NCI-H1048 (cell line): ENCODE measurements at places on chromosomes 6 and 20.

- DNase-seq: no peak
Measured at GRCh38 chr20:32513031-32513866, 71.9 kb downstream of the NOL4L start.

GRCh38 chr20:36101192-36101591, 53.3 kb upstream of the EPB41L1 start:
- no peak for DNase-seq

DNA sequence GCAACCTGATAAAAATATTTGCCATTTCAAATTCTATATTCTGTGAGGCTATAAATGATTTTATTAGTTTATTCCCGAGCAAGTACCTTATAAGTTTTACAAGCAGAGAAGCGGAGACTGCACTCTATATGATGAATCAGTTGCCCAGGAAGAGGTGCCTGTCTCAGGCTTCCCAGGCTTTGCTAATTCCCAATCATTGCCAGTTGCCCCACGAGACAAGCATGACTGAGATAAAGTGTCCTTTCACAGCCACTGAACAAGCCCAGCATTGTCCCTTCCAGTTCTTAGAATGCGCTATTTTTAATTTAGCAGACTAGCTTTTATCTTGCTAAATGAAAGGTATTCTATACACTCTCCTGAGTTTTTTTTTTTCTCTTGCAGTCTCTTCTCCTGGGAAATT, 260.7 kb downstream of the ALDH8A1 start:
- no peak for DNase-seq

- DNase-seq: no peak
Measured at GRCh38 chr20:41335591-41335990, 5.0 kb upstream of the LPIN3 start.

GRCh38 chr20:64037498-64038213, 1.7 kb downstream of the C20orf204 start:
- no peak for DNase-seq

DNA sequence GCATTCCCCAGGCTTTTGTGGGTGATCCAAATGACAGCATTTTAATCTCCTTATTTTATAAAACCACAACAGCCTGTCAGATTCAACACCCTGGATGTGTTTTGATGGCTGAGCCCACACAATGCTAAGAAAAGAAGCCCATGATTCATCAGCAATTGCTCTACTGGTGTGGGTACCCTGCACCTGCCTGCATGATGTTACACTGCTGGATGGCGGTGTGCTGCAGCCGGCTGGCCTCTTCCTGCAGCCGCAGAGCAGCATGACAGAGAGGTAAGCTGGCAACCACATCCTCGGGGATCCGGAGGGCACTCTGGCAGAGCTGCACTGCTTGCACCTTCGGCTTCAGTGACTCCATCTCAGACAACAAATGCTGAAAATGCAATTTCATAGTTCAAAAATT, 327.5 kb downstream of the SYNE1 start:
- no peak for DNase-seq

DNA sequence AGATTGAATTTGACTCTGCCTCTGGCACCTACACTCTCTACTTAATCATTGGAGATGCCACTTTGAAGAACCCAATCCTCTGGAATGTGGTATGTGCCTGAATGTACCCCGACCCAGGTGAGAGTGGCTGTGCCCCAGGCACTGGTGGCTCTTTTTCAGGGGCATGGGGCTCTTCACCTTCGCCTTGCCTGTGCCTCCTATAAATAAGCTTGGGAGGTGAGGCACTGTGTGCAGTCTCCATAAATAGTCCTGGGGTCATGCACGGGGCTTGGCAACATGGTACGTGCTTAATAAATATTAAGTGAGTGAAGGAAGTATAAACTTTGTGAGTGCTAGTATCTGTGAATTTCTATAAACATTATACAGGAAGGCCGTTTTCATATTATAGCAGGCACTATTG, 33.0 kb downstream of the GHRH start:
- DNase-seq: no peak
